Glutamatergic neuron (in vitro differentiated cells): ENCODE measurements at places on chromosomes 11 and 22. TPM values are rescaled to one million over a fixed set of nuclear protein-coding genes. Genes with fewer than 3 reads are reported as not detected.

DNA sequence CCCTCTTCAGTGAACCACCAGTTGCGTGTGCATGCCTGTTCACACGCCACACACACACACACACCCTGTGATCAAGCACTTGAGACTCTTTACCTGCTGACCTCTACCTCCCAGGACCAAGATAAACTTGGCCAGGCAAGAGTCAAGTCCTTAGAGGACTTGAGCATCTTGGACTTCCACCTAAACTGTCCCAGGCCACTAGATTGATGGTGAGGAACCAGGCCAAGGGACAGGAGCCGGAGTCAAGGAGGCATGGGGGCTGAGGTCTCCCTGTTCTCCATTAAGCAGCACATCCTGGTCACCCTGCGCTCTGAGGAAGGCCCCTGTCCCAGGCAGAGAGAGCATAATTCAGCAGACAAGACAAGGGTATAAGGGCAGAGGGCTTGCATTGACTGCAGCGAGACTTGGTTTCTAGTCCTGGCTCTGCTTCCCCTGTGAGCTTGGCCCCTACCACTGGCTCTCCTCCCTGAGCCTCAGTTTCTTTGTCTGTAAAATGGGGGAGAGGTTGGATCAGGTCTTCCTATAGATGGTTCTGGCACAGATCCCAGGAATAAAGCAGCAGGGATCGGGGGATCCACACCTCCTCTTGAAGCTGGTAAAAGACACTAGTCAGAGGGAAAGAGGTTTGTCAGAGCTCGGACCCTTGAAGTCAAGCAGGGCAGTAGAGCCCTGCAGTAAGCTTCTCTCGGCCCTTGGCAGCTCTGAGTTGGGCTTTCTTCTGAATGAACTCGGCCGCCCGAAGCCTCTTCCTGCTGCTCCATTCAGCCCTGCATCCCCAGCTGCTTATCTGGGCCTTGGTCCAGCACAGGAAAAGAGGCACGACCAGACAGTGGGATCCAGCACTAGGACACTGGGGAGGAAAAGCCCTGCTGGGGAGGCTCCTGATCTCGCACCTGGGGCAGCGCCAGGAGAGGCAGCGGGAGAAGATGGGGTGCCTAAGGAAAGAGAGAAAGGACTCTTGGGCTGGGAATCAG, 2.0 kb downstream of the CREB3L1 start:
- no peak for DNase-seq
- no peak overlapping the region for H3K27ac ChIP-seq
- H3K27me3 ChIP-seq = peaks cover 9% of the 10 kb centered on the region
- H3K4me1 ChIP-seq = peaks cover 21% of the 10 kb centered on the region
- no peaks in the 10 kb centered on the region for H3K36me3 ChIP-seq

DNA sequence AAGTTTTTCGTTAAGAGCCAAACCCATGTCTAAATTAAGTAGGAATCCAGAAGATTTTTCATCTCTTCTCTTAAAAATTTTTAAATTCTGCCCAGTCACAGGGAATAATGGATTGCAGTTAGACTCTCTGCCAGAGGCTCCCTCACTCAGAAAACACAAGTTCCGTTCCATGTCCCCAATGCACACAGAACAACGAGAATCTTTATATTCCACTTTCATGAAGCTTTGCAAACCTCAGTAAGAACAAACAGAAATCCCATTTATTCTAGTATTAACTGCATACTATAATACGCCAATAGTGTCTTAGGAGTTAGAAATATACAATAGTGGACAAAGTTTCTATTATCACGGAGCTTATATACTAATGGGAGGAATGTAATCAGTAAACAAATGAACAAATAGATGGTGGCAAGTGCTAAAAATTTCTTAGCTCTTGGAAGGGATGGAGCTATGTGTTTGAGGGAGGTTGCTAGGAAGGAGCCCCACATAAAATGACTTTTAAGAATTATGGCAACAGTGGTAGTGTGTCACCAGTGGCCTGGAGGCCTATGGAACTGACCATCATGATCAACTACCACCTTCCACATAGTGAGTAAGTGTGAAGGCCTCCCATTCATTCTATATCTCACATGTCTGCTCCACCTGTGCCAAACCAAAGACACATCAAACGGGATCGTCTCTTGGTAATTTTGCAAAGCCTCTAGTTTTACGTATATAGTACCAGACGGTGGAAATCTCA, 24.9 kb downstream of the PICALM start:
- no peak overlapping the region for H3K27ac ChIP-seq
- DNase-seq = no peak
- no peak overlapping the region for H3K4me3 ChIP-seq
- H3K36me3 ChIP-seq = no peaks in the 10 kb centered on the region
- peaks cover 4% of the 10 kb centered on the region for H3K4me1 ChIP-seq

DNA sequence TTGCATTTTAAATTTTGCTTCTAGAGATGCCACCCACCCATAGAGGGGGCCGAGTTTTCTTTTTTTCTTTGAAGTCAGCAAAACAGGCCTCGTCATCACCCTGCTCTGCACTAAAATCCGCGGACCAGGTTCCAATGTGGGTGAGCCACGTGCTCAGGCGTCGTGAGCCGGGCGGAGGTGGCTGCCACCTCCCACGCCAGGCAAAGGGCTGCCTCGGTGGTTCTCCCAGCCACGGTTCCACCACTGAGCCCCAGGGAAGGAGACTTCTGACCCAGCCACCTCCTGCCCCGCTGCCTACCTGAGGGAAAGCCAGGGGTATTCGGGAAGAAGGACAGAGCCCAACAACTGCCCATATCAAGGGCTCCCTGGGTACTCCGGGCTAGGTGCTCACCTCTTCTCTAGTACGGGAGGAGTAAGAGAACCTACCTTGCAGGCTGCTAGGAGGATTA, 45.3 kb downstream of the MN1 start:
- H3K27ac ChIP-seq = no peak overlapping the region
- H3K27me3 ChIP-seq = peaks cover 10% of the 10 kb centered on the region
- no peaks in the 10 kb centered on the region for H3K4me1 ChIP-seq
- no peak for DNase-seq

DNA sequence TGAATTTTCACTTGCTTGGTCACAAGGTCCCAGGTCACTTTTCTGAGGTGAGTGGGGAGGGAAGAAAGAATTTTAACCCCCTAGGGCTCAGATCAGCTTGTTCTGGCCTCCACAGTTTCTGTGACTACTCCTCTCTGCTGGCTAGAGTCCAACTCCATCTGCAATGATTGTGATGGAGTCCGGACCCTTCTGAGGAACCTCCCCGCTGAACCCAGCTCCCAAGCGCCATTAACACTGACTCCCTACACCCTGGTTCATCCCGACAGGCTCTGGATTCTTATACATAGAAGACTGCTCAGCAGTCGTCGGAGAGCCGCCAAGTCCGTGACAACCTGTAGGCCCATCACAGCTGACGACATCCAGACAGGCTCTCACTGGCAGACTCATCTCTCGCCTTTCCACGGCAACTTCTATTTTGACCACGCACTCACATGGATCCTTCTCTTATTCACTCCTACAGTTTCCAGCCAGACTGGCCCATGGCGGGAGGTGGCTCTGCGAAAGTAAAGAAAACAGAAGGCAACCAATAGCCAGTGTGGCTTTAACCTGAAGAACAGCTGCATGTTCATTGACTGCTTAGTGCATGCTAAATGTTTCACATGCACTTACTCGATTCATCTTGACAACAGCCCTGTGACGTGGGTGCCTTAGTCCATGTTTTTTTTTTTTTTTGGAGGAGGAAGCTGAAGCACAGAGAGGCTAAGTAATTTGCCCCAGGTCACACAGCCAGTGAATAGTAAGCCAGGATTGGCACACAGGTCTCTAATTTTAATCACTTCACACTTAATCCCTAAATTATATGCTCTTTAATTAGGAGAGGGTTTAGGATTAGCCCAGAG, 68.0 kb upstream of the PRDM11 start:
- peaks cover 18% of the 10 kb centered on the region for H3K4me1 ChIP-seq
- peaks cover 13% of the 10 kb centered on the region for H3K36me3 ChIP-seq
- no peak overlapping the region for H3K4me3 ChIP-seq
- H3K27ac ChIP-seq = no peak overlapping the region
- DNase-seq = no peak

Gene PRR5
- total RNA-seq = 17.5 TPM

DNA sequence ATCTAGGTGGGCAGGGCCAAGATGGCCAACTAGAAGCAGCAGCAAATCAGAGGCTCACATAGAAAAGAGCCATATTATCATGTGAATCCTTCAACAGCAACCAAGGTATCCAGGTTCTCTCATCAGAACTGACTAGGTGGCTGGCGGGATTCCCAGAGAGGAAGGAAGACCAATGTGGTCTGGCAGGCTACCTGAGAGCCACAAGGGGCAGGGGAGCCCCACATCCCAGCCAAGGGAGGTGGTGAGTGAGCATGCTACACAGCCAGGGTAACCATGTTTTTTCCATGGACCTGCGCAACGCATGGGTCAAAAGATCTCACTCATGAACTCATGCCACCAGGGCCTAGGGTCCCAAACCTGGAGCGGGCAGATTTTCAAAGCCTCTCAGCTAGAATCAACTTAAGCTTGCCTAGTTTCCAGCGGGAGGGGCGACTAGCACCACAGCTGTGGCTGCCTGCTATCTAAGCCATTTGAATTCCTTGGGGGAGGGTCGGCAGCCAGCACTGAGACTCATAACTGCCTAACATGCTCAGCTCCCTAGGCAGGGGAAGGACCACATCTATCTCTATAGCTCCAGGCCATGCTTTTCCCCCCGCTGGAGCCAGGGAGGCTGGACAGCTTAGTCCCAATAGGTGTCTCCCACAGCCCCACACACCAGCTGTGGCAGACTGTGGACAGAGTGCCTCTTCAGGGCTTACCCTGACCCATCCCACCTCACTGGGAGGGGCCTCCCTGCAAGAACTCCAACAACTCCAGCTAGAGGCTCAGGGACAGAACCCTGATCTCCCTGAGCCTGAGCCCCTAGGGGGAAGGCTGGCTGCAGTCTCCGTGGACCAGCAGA, 28.7 kb upstream of the CASP12 start:
- peaks cover 2% of the 10 kb centered on the region for H3K4me1 ChIP-seq
- H3K4me3 ChIP-seq = no peak overlapping the region
- H3K27ac ChIP-seq = no peak overlapping the region
- no peaks in the 10 kb centered on the region for H3K27me3 ChIP-seq

Gene PRR33
- total RNA-seq = not detected
